NCI-H187 treated with DMSO at 0.1 percent for 48 hours (cell line): ENCODE measurements at places on chromosomes 2 and 18.

DNA sequence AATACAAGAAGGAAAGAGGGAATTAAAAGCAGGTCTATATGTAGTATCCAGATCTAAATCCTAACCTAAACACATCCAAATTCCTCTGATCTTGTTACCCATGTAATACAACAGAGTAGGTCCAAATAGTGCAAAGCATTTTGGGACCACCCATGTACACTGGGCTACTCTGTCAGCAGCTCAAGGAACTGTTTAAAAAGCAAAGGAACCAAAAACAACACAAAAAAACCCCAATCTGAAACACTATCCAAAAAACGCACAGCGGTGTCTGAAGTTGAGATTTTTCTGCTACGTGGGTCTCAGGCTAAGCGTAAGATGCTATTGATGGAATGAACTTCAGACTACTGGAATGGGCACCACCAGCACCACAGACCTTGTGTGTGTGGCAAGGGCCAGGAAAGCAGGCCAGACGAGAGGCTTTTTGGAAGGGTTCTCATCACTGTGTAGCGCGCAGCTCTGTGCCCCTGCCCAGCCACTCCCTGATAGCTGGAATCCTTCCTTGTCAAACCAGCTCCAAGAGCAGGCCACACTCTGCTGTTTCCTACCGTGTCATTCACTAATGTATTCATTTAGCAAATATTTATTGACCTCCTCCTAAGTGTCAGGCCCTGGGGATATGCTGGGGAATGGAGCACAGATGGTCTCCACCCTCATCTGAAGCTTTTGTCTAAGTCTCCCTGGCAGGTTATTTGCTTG lies 101.4 kb downstream of the COLEC12 start:
- no peak for DNase-seq

- no peak for DNase-seq
These were observed 13.7 kb downstream of the KANSL1L start for GRCh38 chr2:210157526-210157925.

- DNase-seq: no peak
These were observed 98.7 kb upstream of the MGAT5 start for GRCh38 chr2:134155134-134155533.

DNA sequence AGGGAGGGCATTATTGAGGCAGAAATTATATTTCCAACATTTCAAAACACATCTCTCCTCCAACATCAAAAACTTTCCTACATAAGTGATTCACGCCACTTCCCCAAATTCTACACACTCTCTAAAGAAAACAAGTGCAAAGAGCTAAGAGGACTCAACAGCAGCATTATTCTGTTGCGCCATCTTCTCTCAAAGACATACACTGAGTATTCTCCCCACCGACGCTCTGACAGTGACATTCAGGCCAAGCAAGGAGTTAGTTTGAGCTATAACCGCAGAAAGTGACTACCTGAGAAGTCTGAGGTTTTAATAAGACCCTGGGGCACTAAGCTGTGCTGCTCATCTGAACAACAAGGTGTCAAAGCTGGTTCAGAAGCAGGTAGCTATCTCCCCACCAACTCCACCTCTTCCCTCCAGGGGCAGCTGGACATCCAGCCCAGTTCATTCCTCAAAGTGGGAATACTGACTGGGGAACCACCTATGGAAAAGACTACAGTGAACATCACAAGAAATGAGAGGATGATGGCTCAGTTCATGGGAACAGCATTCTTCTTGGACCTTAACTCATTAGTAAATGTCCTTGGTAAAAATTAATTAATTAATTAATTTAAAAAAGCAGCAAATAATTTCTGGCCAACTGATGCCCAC lies 309.5 kb upstream of the CCDC68 start:
- DNase-seq: no peak

DNA sequence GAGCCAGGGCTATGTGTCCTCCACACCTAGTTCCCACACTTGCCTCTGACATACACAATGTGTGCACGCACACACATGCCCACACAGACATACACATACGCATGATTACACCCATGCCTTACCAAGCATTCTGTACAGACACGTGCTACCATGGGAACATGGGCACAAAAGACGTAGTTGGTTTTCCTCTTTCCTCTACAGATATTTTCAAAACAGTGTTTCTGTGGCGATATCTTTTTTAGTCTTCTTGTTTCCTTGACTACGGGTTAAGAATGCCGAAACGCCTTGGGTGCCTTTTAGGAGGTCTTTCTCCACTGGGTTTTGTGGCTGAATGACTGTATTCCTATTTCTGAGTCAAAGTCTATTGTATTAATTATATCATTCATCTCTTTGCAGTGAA lies 75.5 kb upstream of the SPTBN1 start:
- DNase-seq: no peak

DNA sequence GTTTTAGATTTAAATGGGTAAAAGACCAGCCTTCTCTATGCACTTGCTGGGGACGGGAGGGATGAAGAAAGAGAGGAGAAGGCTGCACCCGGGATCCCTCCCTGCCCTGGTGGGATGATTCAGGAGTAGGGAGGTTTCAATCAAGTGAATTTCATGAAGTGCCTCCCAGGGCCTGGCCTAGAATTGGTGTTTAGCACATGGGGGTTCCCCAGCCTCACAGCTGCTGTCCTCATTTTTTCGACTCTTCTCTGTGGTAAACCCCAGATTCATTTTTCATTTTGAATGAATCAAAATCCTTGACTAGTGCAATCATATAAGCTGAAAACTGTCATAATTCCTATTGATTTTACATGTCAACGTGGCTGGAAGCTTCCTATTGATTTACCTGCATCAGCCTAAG lies 81.1 kb downstream of the LPIN1 start:
- DNase-seq: no peak

- no peak for DNase-seq
These were observed 19.0 kb downstream of the CRACDL start for GRCh38 chr2:98917031-98917471.

DNA sequence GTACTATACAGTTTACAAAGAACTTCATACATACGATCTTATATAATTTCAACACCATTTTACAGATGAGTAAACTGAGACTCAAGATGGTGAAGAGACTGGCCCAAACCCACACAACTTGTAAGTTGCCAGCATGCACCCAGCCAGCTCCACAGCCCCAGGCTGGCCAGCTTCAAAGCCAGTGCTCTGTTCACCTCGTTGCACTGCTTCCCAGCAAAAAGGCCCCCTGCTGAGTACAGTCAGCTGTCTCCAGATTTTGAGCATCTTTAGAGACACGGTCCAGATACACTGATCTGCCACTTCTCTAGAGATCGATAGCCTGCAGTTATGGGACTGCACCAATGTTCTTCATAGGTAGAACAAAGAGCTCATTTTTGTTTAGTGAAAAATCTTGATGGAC lies 257.2 kb upstream of the CHAC2 start:
- DNase-seq: no peak

DNA sequence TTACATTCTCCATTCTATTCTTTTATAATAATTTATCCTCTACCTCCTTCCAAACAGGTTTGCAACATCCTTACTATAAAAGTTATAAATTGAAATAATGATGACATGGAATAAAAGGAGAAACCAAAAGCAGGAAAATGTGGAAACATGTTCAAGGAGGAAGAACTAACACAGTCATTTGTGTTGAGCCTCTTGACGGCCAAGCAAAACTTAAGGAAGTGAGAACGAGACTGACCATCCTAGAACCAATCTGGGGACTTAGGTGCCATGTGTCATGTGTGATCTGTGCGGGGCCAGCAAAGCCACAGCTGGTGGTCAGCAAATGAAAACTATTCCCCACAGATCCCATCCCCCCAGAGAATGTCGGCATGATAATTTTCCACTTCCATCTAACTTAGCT lies 25.6 kb upstream of the FAM124B start:
- DNase-seq: no peak
